ENCODE measurements at places on chromosomes 7 and 10.

DNA sequence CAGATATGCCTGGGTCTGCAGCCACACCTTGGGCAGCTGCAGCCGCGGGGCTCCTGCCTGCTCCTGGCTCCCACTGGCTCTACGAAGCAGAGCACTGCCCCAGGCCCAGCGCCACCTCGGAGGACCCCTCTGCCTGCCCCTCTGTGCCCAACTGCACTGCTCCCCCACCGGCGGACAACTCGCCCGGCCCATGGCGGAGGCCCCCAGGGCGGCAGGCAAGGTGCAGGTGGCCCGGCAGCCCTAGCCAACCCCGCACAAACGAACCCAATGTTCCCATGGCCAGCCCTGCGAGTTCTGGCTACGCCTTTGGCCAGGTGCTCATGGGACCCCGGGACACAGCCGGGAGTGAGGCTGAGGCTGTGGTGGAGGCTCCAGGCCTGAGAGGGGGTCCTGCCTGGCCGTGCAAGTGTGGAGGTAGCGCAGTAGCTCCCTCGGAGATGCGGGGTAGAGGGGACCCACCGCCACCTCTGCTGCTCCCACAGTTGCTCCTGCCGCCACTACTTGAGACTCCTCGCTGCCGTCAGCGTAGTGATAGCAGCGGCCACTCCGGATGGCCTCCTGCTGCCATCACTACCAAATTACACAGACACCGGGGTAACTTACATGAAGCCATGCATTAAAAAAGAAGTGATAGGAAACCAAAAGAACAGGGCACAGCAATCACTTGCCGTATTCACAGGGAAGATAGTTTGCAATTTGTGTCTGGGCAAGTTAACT lies 97.3 kb upstream of the SP4 start:
- DNase-seq: no peak

GRCh38 chr7:149727053-149727898 lies 46.1 kb downstream of the ZNF467 start:
- no peak for DNase-seq

GRCh38 chr7:44112231-44112996 lies 8.3 kb downstream of the AEBP1 start:
- DNase-seq: no peak

DNA sequence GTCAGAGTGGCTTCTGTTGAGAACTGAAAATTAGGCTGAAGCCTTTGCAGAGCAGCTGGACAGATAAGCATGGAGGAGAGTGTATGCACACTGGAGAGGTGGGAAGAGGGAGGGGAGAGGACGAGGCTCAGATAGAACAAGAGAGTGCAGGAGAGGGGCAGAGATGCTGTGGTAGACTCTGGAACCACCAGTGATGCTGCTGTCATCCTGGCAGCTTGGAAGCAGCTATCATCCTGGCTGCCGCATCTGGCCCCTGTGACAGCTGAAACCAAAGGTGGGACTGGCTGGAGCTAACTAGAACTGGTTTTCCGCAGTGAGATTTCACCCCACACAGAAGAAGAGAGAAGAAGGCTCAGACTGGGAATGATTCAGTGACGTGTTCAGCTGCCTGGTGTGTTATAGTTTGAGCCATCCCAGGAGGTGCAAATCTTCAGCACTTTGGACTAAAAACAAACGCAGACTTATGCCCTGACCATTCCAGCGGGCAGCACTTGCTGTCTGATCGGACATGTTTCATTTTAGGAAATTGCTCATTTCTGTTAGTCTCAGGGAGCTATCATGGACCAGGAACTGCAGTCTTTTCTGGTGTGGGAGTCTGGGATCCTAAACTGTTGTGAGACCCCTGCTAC lies 38.4 kb downstream of the EEPD1 start:
- no peak for DNase-seq

DNA sequence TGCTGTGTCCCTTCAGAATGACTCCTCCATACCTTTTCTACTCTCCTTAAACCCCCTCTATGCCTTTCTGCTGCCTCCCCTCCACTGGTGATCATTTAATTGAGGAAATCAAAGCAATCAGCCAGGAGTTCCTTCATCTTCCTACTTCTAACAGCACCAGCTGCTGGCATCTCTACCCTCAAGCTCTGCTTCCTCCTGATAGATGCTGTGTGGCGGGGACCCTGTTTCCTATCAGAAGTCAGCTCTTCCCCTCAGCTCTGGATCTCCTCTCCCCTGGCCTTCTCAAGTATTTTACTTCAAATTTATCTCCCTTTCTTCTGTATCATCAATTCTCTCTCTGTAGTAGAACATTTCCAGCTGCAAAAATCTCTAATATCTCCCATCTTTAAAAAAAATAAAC lies 183.7 kb downstream of the ELMO1 start:
- no peak for DNase-seq

DNA sequence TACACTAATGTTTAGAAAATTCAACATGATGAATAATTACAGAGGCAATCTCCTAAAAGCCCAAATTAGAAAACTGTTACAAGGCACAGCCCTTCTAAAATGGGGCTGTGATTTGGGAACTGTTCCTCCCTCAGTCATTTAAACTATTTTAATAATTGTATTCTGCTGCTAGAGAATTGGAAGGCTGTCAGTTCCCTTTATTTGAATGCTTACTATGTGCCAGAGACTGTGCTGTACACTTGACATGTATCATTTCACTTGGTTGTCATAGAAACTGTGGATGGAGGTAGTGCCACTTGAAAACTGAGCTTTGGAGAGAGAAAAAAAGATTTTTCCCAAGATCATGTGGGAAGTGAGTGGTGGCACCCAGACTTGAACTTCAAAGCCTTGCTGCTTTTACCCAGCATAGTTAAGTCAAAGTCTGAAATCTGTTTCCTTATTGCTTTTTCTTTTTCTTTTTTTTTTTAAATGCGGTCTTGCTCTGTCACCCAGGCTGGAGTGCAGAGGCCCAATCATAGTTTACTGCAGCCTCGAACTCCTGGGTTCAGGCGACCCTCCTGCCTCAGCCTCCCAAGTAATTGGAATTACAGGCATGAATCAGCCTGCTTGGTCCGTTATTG lies 23.6 kb downstream of the UBE2D1 start:
- DNase-seq: no peak

DNA sequence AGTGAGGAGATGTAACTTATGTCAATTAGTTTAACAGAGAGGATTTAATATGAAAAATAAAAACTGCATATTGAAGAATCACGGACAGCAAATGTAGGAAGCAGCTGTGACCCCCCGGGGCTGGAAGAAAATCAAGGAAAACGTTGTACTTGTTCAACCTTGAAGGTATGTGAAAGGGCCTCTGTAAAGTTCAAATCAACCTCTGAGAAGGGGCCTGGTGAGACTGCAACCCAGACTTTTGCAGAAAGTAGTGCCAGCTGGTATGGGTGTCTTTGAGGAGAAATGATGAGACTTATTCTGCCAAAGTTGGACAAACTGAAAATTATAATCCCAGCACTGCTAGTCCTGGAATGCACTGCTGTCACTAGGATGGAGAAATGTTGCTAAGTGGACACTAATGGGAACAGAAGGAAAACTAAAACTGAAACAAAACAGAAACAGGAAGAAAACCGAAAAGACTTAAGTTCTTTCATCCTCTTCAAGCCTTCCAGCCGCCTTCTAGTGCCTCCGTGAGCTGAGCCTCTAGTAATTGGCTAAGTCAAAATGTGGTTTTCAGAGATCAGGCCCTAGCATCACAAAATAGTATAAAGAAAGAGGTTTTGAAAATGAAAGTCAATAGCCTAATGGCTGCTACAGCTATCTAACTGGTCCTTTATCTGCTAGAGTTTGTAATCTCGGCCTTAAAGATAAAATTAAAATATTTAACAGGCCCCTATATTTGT lies 253.7 kb upstream of the SORCS1 start:
- no peak for DNase-seq

All from SW 1271 (cell line).